NCI-H526 (cell line): ENCODE measurements at places on chromosomes 16 and 17.

DNA sequence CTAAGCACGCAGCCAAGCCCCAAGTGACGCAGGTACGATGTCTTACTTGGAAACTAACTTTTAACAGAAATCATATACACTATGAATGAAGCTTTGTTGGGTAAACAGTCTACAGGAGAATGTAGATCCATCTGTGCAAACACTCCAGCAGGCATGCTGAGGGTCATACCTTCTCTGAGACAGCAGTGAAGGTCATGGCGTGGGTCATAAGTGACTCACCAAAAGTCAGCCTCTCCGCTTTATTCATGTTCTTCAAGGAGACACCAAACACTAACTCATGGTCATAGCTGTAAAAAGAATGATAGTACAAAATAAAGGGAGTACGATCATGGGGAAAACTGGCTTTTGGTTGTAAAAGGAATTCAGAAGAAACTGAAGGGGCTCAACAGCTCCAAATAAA, 20.6 kb downstream of the BLMH start:
- DNase-seq, result no peak

GRCh38 chr16:85652431-85653221, 36.1 kb downstream of the GINS2 start:
- DNase-seq, result peak; percentile 56

DNA sequence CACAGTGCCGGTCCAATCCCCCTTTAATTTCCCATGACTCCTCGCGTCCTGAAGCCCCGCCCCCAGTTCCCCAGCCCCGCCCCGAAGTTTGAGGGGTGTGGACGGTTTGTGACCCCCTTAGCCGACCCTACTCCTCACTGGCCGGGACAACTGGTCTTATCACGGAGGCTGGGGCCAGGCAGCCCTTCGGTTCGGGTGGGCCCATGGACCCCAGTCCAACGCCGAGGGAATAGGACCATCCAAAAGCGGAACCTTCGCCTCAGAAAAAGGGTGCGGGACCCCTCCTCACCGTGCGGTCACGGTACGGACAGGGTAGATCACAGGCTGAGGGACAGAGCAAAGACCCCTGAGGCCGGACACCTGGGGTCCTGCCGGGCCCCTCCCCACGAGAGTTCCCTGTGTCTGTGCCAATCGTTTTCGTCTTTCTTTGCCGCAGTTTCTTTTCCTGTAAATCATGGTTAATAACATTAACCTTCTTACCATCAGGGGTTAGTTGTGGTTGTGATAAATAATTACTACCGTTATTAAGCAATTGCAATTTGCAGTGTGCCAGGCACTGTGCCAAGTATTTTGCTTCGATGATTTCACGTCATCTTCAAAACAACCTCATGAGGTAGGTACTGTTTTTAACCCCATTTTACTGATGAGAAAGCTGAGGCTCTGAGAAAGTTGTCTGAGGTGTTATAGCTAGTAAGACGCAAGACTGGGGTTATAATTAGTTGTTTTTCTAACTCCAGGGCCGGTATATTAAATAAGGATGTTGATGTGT, 543 bp downstream of the TMUB2 start:
- no peak for DNase-seq

DNA sequence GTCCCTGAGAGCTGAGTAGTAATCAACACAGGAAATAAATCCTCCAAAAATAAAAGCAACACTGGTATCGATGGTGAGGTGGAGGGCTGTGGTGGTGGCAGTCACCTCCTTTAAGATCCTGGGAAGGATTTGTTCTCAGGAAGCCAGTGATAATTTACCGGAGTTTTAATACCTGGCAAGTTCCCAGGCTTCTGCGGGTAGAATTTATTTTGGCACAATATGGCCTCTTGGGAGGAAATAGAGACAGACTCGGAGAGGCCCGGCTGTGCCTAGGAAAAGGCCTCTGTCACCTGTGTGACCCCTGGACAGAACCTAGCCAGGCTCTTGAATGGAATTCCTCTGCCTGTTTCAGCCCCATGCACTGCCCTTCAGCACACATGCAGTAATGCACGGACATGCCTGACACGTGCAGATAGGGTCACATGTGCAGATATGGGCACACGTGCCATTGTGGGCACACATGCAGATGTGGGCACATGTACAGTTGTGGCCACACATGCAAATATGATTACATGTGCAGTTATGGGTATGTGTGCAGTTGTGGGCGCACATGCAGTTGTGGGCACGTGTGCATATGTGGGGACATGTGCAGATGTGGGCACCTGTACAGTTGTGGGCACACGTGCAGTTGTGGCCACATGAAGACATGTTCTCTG, 33.5 kb downstream of the MGAT5B start:
- DNase-seq, result no peak

- DNase-seq, result no peak
Measured at GRCh38 chr17:51351890-51352289, 91.5 kb downstream of the UTP18 start.

GRCh38 chr17:70238646-70239045, 69.3 kb downstream of the KCNJ2 start:
- no peak for DNase-seq

DNA sequence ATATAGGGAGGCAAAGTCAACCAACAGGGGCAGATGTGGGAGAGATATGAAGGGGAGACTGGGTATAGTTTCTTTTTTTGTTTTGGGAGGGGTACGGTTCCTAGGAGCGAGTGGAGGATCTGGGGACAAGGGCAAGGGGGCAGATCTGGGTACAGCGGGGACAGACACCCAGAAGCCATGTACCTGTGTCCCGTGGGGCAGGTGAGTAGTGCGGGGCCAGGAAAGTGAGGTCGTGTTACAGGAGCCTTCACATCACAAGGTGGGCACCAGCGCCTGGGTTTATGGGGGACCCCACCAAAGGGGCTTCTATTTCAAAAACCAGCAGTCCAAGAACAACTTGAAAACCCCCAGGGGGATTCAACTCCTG, 11.5 kb downstream of the LITAF start:
- DNase-seq, result no peak

- no peak for DNase-seq
Measured at GRCh38 chr16:54284931-54285413, 1.6 kb downstream of the IRX3 start.

- DNase-seq, result no peak
Measured at GRCh38 chr17:63095879-63096278, 129.8 kb downstream of the TANC2 start.
